ENCODE measurements at places on chromosomes 11 and 22.

- peak; percentile 24 for DNase-seq
Observed at GRCh38 chr11:83681031-83681781, 395.0 kb upstream of the CCDC90B start.

DNA sequence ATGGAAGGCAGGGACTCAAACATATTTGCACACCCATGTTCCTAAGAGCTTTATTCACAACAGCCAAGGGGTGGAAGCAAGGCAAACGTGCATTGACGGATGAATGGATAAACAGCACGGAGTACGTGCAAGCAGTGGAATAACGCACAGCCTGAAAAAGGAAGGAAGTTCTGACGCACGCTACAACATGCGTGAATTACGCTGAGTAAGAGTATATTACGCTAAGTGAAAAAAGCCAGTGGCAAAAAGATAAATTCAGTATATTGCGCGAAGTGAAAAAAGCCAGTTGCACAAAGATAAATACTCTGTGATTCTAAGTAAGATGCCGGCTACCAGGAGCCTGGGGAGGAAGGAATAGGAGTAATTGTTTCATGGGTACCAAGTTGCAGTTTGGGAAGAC lies 19.5 kb downstream of the PHF21B start:
- DNase-seq = no peak

DNA sequence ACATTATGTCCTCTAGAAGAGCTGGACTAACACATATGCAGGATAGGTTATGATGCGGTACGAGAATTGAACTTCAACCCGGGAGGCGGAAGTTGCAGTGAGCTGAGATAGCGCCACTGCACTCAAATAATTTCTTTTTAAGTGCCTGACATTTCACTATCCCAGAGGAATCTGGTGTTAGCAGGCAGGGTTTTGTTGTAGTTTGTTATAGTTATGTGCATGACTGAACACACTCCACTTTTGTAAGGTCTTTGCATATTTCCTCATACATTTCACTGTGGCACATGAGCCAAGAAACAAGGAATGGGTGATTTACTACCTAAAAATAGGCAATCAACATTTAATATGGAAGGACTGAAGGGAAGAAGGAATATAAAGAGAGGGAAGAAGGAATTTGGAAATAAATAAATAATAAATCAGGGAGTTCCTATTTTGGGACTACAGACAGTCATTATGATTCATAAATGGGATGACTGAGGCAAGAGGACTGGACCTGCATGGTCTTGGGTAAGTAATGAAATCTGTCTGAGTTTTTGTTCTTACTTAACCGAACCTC lies 8.7 kb upstream of the HIPK3 start:
- peak; percentile 85 for DNase-seq

DNA sequence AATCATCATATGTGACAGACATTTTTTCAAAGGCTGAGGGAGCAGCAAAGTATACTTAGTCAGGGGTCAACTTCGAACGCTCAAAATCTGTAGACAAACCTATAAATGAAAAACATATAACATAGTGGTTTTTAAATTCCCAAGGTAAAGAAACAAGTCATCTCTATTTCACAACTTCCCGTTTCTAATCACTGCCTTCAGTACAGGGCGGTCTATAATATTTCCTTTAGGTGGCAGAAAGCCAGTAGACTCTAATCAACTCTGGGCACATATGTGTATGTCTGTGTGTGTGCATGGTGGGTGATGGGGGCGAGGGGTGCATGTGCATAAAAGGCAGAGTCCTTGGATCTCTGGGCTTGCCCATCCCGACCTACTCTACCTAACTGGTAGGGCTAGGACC lies 55.0 kb upstream of the ARFGAP3 start:
- no peak for DNase-seq

- no peak for DNase-seq
Observed at GRCh38 chr11:106842134-106842533, 176.1 kb downstream of the GUCY1A2 start.

- DNase-seq = no peak
Observed at GRCh38 chr11:117696540-117696939, 100.5 kb downstream of the DSCAML1 start.

DNA sequence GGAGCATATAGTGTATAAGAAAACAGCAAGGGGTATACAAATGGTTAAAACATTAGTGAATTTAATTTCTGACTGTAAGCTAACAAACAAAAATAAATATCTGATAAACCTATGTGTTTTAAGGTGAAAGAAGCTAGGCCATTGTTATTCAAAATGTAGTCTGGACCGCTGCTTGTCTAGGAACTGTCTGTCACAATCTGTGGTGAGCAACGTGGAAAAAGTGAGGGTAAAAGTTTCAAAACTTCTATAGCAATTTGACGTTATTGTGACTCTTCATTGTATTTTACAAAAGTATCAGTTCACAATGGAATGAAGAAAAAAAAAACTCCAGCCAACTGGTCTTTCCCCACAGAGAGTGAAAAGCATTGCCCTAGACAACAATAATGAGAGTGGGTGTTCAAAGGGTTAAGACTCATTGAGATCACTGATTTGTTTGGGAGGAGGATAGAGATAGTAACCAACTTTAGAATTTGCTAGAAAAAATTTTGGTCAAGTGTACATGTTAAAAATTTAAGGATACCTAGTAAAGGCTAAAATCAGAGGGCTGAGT lies 79.1 kb downstream of the UVRAG start:
- no peak for DNase-seq

- DNase-seq = peak; percentile 16
Observed at GRCh38 chr11:120709808-120710207, 198.3 kb downstream of the GRIK4 start.

GRCh38 chr22:25057013-25057881 lies 104.7 kb downstream of the KIAA1671 start:
- peak; percentile 64 for DNase-seq

DNA sequence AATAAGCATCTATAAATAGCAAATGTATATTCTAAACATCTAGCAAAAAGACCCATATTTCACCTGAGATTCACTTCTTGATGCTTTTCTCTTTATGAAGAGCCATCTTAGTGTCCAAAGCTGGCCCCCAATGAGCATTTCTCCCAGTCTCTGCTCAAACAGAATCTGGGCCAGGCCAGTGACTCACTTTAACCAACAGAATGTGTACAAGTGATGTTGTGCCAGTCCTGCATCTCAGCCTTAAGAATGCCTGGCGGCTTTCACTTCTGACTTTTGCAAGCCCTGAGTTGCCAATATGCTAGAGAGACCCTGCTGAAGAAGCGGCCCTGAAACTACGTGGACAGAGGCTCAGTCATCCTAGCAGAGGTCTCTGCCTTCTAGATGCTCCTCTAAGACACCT lies 6.9 kb upstream of the COPB1 start:
- DNase-seq = no peak

GRCh38 chr11:100878474-100878873 lies 191.4 kb downstream of the ARHGAP42 start:
- no peak for DNase-seq

DNA sequence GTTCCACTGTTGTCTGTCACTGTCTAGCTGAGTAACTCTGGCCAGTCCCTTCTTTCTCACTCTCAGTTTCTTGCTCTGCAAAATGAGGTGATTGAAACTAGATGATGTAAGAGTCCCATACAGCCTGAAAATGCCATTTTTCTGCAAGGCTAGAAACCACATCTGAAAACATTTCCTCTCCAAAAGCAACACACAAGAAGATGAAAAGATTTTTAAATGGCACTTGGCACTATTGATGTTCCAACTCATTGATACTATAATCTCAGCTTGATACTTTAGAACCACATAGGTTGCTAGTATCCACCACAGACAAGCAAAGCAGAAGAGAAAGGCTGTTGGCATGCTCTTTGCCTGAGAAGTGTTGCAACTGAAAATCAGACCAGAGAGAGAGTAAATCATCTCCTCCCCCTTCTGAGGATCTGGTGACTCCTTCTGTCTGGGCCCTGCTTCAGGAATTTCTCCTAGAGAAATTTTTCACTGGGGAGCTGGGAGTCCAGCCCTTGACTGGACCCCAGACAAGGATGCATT lies 1217.9 kb downstream of the LRRC4C start:
- DNase-seq = peak; percentile 1

Data from kidney tubule cell (primary cell).